ENCODE measurements at places on chromosomes 7 and 10. TPM values are rescaled to one million over a fixed set of nuclear protein-coding genes. Genes with fewer than 3 reads are reported as not detected.

- no peak overlapping the region for H3K4me3 ChIP-seq
- H3K4me1 ChIP-seq: peaks cover under 1% of the 10 kb centered on the region
- H3K27ac ChIP-seq: no peak overlapping the region
- H3K36me3 ChIP-seq: no peaks in the 10 kb centered on the region
Observed at GRCh38 chr7:149720372-149721083, 52.9 kb downstream of the ZNF467 start.

- H3K36me3 ChIP-seq: no peaks in the 10 kb centered on the region
- no peak for DNase-seq
- H3K27me3 ChIP-seq: no peaks in the 10 kb centered on the region
- no peaks in the 10 kb centered on the region for H3K4me1 ChIP-seq
- H3K4me3 ChIP-seq: no peak overlapping the region
Observed at GRCh38 chr10:48683868-48684267, 805 bp upstream of the WDFY4 start.

DNA sequence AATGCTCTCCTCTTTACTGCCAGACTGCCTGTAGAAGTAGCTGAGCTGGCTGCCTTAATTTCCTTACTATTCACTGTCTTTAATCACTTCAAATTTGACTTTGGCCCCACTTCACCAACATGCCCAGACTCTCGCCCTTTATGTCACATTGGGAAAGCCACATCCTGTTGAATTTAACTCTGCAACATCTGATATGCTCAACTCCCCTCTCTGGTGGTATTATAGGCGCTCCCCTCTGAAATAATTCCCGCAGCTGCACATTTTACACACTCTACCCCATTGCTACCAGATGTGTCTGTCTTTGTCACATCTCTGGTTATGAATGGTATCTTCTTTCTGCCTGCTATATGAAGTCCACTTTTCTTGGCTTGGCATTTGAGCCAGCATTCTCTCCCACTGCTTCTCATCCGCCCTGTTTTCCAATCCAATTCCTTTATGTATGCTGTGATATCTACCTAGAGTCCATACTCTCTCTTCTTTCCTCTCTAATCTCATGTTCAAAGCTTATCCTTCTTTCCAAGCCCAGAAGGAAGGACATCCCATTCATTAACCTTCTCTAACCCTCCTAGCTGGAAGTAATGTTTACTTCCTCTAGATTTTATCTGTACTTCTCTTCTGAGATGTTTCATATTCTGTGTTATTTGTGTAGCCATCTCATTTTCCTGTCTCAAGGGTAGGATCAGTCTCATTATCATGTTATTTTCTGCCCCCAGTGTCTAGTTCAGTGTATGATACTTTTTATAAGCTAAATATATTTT, 134.5 kb downstream of the ST7 start:
- DNase-seq: no peak
- no peaks in the 10 kb centered on the region for H3K4me1 ChIP-seq
- H3K4me3 ChIP-seq: no peak overlapping the region
- H3K27me3 ChIP-seq: no peaks in the 10 kb centered on the region

DNA sequence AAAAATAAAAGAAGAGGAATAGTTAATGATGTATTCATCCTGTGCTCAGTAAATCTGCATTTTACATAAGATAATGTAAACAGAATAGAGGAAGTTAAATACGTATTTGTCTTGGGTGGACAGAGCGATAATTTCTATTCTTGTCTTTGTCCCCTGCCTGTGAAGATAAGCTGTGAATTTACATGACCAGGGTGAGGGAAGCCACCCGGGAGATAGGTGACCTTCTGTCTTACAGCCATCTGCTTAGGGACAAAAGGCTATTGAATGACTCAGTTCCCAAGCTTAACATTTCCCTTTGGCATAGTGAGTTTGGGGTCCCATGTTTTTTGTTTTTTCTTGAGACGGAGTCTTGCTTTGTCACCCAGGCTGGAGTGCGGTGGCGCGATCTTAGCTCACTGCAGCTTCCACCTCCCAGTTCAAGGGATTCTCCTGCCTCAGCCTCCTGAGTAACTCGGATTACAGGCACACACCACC, 88.7 kb upstream of the KCTD7 start:
- no peaks in the 10 kb centered on the region for H3K27me3 ChIP-seq
- H3K27ac ChIP-seq: no peak overlapping the region

DNA sequence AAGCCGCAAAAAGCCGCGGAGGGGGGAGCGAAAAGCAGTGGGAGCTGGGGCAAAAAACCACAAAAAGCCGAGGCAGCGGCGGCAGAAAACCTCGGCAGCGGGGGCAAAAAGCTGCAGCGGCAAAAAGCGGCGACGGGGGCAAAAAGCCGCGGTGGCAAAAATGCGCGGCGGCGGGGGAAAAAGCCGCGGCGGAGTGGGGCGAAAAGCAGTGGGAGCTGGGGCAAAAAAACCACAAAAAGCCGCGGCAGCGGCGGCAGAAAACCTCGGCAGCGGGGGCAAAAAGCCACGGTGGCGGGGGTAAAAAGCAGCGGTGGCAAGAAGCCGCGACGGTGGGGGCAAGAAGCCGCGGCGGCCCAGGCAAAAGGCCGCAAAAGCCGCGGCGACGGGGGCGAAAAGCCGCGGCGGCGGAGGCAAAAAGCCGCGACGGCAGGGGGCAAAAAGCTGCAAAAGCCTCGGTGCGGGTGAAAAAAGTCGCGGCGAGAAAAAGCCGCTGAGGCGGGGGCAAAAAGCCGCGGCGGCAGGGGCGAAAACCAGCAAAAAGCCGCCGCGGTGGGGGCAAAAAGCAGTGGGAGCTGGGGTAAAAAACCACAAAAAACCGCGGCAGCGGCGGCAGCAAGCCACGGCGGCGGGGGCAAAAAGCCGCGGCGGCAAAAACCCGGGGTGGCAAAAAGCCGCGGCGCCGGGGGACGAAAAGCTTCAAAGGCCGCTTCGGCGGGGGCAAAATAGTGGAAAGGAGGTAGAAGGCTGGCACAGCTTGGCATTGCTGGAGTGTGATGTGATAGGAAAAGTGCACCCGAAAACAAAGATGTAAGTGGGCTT, 135.9 kb downstream of the ZNF92 start:
- no peak for DNase-seq
- no peaks in the 10 kb centered on the region for H3K4me1 ChIP-seq
- H3K36me3 ChIP-seq: no peaks in the 10 kb centered on the region
- no peak overlapping the region for H3K27ac ChIP-seq
- H3K27me3 ChIP-seq: no peaks in the 10 kb centered on the region

DNA sequence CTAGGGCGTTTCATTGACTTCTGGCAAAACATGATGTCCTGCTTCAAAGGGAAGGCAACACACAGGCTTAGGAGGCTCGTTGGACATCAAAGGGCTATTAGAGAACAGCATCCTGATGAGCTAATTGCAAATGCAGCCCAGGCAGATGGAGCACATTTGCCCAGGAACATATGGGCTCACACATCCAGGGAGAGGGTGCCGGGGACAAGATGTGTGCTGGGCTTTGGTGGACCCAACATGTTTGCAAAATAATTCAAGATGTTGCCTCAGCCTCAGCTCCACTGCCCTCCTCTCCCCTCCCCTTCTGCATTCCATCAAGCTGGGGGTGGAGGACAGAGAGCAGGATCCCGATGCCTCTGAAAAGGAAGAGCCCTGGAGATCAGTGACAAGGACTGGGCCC, 217.1 kb upstream of the ZMIZ1 start:
- no peaks in the 10 kb centered on the region for H3K27me3 ChIP-seq
- no peaks in the 10 kb centered on the region for H3K36me3 ChIP-seq
- H3K27ac ChIP-seq: no peak overlapping the region

The FAM237B gene
- not detected for total RNA-seq

The NPTX2 gene
- total RNA-seq: 7.3 TPM

Measured in ovary (tissue), 10 donors.